ENCODE measurements at places on chromosomes 16 and 17.

- peak; percentile 23 for DNase-seq
These were observed 3.4 kb downstream of the MYO18A start for GRCh38 chr17:29176558-29177351.

DNA sequence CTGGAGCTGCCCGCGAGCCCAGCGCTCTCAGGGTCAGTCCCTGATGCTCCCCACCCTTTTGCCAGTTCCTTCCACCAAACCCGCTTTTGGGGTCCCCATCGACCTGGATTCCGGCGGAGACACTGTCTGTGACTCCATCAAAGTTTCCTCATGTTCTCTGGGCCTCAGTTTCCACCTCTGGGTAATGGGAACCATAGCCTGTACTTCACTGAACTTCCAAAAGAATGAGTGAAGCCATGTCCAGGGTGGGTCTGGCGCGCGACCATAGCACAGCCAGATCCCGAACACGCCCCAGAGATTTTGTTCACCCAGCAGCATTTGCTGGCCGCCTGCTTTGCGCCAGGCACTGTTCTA, 327 bp downstream of the SDR42E2 start:
- no peak for DNase-seq

DNA sequence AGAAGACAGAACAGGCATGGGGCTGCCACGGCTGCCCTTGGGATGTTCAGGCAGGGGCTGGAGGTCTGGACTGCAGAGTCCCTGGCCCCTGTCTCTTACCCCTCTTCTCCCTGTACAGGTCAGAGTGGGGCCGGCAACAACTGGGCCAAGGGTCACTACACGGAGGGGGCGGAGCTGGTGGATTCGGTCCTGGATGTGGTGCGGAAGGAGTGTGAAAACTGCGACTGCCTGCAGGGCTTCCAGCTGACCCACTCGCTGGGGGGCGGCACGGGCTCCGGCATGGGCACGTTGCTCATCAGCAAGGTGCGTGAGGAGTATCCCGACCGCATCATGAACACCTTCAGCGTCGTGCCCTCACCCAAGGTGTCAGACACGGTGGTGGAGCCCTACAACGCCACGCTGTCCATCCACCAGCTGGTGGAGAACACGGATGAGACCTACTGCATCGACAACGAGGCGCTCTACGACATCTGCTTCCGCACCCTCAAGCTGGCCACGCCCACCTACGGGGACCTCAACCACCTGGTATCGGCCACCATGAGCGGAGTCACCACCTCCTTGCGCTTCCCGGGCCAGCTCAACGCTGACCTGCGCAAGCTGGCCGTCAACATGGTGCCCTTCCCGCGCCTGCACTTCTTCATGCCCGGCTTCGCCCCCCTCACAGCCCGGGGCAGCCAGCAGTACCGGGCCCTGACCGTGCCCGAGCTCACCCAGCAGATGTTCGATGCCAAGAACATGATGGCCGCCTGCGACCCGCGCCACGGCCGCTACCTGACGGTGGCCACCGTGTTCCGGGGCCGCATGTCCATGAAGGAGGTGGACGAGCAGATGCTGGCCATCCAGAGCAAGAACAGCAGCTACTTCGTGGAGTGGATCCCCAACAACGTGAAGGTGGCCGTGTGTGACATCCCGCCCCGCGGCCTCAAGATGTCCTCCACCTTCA, 11.7 kb downstream of the TUBB3 start:
- DNase-seq, result no peak

DNA sequence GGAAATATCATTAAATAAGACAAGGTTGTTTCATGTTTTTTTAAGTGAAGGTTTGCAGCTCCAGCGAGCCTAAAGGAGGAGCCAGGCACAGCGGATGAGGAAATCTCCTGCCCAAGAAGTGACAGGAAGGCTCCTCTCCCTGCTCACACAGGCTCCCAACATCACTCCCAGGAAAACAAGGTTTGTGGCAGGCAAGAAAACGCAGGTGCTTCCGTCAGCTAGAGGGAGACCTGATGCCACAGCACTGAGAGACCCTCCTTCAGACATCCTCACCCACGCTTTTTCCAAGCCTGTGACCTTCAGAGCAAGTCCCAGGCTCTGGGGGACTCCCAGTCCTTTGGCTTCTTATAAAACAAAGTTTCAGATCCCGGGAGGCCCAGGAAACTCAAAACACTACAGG, 89.7 kb downstream of the ZNF423 start:
- no peak for DNase-seq

GRCh38 chr16:47924950-47925349, 230.8 kb downstream of the ABCC12 start:
- DNase-seq, result no peak

GRCh38 chr17:71262586-71262985, 858.2 kb upstream of the SOX9 start:
- DNase-seq, result no peak

DNA sequence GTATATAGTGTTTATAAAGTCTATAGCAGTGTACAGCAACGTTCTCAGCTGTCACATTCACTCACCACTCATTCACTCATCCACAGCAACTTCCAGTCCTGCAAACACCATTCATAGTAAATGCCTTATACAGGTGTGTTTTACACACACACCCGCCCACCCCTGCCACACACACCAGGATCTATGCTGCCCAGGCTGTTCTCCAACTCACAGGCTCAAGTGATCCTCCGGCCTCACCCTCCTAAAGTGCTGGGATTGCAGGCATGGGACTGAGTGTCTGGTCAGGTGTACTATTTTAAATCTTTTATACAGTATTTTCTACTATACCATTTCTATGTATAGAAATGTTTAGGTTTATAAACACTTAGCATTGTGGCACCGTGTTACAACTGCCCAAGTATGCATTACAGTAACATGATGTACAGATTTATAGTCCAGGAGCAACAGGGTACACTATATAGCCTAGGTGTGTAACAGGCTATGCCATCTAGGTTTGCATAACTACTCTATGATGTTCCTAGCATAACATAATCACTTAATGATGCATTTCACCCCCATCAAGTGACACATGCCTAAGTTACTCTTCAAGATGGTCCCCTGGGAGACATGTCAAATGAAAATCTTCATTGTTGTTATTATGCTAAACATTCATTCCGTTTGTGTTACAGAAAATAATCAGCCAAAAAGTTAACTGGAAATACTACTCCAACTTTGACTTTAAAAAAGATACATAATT, 42.5 kb downstream of the CREBBP start:
- DNase-seq, result no peak

DNA sequence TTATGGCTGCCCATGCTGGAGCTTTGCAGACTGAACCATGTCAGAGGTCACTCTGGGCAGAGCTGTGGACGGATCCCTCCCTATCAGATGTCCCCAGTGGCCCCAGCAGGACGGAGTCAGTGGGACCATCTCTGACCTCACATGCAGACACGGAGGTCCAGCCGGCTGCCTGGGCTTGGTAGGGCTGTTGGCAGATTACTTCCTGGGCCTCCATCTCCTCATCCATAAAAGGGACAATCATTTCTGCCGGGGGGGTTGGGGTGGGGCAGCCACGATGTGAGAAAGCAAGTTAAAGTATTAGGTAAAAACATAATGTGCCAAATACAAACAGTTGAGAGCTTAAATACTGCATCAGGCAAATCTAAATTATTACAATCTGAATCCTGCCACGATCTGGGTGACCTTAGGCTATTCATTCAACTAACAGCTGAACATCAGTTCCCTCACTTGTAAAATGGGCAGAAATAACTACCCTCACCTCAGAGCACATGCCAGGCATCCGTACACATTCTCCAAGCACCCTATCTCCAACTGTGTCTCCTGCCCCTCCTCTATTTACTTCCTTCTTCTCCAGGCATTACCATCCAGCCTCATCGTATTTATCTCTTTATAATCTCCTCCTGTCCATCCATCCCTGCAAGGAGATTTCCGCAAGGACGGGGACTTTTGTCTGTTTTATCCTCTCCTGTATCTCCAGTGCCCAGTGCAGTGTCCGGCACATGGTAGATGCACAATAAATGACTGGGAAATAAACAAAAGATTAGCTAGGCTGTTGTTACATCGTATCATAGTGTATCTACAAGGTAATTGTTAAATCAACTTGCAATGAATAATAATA, 192.3 kb upstream of the FOXF1 start:
- DNase-seq, result no peak

GRCh38 chr16:47043200-47043599, 69.7 kb upstream of the DNAJA2 start:
- DNase-seq, result no peak

DNA sequence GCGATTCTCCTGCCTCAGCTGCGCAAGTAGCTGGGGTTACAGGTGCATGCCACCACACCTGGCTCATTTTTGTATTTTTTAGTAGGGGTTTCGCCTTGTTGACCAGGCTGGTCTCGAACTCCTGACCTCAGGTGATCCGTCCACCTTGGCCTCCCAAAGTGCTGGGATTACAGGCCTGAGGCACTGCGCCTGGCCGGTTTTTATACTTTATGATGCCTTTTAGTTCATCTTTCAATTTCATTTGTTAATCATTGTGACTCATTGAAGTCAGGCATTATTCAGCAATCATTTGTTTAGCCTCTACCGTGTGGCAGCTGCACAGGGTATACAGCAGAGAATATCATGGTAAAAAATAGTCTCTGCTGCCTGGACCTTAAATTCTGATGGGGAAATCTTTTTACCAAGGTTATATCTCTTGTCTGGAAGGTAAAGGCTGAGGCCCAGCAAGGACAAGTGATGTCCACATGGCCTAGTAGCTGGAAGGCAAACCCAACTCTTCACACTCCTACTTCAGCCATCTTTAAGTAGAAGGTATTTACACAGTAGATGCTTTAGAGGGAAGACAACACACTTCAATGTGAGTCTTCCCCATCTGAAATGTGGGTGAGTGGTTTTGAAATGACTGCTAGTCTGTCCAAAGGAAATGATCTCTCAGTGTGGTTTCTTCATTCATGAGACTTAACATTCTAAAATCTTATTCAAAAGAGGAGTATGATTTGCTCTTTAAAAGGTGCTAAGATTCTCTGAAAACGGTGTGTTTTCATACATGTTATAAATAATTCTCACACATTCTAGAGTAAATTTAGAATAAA, 2.4 kb downstream of the PRPSAP2 start:
- DNase-seq, result no peak

DNA sequence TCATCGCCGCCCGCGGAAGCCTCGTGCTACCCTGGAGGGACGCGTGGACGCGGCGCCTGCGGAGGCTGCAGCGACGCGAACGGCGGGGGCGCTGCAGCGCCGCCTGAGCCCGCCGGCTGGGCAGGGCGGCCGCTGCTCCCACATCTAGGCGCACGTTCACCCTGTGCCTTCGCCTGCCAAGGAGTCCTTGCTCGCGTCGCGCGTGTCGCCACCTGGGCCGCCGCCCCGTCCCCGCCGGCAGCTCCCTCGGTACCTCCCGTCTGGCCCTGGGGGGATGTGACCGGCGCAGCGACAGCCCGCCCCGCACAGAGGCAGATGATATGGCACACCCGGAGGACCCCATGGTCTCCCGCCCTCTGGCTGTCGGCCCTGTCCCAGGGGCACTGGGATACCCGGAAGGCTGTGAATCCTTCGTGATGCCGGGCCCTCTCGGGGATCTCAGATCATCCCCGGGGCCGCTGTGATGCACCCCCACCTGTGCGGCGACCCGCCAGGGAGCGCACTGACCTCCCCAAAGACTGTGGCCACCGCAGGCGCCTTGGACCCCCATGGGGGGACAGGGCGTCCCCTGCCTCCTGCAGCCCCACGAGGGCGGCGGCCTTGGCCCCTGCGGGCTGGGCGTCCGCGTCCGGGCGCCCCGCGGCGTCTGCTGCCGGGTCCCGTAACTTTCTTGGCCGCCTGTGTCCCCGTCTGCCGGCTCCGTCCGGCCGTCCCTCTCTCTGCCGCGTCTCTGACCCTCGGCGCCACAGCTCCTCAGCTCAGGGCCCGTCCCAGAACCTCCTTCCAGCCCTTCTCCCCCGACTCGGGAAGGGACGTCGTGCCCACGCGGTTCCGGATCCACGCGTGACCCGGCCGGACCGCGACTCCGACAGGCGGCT, 689 bp upstream of the TBC1D24 start:
- DNase-seq, result peak; percentile 17

DNA sequence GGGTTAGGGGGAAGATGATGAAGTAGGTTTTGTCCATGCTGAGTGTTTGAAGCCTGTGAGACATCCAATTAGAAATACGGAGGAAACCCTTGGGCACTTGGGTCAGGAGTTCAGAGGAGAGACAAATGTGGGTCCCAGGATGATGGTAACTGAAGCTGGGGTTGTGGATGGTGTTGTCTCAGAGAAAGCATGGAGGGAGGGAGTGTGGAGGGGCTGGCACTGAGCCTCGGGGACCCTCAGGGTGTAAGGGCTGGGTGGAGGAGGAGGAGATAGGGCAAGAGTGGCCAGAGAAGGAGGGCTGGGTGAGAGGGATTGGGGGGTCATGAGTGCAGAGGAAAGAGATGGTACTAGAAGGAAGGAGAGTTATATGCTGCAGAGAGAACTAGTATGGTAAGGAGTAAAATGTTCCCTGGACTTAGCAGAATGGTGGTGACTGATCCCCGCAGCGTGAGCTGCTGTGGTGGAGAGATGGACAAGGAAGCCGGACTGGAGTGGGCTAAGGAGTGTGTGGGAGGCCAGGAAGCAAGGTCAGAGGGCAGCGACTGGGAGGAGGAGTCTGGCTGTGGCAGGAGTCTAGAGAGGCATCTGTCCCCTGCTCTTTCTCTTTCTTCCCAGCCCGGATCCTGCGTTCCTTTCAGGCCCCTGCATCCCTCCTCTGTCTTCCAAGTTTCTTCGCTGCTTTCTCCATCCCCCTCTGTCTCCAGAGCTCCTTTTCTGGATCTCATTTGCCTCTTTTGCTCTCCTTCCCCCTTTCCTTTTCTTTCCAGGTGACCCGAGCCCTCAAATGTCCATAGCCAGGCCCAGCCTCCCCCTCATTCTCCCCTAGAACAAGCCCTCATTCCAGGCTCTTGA, 3.9 kb upstream of the COL1A1 start:
- DNase-seq, result no peak

GRCh38 chr17:41919165-41919817, 540 bp upstream of the ACLY start:
- DNase-seq, result no peak

DNA sequence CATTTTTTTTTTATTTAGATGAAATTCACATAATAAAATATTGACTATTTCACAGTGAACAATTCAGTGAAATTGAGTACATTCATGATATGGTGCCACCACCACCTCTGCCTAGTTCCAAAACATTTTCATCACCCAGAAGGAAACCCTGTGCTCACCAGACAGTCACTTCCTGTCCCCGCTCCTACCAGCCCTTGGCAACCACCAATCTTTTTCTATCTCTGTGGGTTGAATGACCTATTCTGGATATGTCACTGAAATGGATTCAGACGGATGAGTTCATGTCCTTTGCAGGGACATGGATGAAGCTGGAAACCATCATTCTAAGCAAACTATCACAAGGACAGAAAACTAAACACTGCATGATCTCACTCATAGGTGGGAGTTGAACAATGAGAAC, 40.5 kb downstream of the ATP2C2 start:
- DNase-seq, result no peak

GRCh38 chr16:12099451-12100123, 123.1 kb downstream of the SNX29 start:
- DNase-seq, result no peak

Data from stimulated activated CD8-positive, alpha-beta memory T cell treated with anti-CD3 and anti-CD28 coated beads, Interleukin-7, amount 100 ng/mL, for 1 hour (primary cell).